ENCODE measurements at places on chromosomes 5 and 9. TPM values are rescaled to one million over a fixed set of nuclear protein-coding genes. Genes with fewer than 3 reads are reported as not detected.

DNA sequence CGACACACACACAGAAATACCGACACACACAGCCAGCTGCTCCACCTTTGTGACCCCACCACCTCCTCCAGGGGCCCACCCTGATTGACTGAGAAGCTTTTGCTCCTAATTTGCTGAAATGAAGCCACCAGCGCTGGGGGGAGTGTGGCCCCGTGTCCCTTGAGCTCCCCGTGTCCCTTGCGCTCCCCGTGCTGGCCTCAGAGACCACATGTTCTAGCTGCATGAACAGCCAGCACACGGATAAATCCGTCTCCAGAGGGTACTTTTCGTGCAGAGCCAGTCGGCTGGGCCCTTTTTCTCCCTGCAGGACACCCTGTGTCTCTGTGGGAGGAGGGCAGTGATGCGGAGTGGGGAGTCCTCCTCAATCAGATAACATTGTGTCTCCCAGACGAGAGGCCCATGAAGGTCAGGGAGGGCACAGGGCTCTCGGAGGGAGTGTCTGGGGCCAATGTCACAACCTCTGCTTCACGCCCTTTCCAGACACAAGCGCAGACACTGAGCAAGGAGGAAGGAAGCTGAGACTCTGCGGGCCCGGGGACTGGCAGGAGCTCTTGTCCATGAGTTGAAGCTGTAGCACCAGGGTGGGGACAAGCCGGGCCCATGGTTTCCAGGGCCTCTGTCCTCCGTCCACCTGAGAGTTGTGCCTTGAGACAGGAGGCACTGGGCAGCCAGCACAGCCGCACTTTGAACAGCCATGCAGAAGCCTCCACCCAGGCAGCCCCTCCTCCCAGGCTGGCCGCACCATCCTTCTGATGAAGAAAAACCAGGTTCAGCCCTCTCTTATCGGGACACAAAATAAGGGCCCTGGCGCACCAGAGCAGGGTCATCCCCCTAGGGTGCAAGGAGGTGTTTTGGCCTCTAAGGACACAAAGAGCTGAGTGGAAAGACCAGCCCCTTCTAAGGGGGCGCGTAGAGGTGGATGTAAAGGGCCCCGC is 36.4 kb upstream of the SLC6A19 start:
- no peak for DNase-seq

DNA sequence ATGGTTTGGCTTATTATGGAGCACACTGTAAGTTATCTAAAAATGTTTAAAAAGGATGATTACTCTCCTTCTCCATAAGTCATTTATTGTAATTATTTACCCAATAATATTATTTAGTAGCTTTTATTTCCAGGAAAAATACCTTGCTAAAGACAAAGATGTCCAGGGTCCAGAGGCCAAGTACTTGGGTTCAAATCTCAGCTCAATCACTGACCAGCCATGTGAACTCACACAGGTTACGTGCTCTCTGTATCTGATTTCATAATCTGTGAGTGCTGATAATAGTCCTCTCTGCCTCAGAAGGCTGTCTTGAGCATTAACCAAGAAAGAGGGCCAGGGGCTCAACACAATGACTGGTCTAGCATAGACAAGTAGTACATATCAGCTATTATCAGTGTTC is 27.0 kb downstream of the ALDH1A1 start:
- DNase-seq, result no peak

DNA sequence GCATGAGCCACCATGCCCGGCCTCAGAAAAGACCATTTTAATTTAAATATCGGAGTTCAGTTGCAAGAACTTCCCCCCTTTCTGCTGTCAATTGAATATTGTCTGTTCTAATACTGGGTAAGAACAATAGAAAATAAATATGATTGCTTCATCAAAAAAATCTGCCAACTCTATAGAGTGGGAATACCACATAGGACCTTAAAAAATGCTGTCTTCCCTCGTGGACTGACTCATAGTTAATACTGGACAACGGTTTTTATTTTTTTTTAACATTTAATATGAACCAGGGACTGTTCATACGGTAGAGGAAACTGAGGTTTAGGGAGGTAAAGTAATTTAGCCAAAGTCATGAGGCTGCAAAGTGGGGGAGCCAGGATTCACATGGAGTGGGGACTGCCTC is 9.7 kb downstream of the ZNF462 start:
- no peak for DNase-seq

The POLR3G gene
- 18.4 TPM for total RNA-seq

GRCh38 chr5:127599320-127599719 is 49.6 kb upstream of the CTXN3 start:
- no peak for DNase-seq

DNA sequence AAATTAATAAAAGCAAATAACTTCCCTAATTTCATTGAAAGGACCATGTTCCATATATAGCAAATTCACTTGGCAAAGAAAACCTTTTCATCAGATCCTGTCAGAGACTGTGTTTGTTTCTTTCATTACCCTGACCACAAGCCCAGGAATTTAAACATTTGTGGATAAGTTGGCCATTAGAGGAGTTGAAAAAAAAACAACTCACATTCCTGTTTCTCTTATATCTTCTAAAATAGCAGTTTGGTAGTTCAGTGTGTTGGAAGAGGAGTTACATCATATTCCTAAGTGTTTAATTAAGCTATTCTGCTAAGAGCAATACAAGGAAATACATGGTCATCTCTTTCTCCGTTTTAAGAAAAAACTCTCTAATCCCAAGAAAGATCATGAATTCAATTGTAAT is 505.6 kb downstream of the TLE1 start:
- no peak for DNase-seq

- DNase-seq, result no peak
Observed at GRCh38 chr5:775961-776861, 8.3 kb downstream of the ZDHHC11B start.

DNA sequence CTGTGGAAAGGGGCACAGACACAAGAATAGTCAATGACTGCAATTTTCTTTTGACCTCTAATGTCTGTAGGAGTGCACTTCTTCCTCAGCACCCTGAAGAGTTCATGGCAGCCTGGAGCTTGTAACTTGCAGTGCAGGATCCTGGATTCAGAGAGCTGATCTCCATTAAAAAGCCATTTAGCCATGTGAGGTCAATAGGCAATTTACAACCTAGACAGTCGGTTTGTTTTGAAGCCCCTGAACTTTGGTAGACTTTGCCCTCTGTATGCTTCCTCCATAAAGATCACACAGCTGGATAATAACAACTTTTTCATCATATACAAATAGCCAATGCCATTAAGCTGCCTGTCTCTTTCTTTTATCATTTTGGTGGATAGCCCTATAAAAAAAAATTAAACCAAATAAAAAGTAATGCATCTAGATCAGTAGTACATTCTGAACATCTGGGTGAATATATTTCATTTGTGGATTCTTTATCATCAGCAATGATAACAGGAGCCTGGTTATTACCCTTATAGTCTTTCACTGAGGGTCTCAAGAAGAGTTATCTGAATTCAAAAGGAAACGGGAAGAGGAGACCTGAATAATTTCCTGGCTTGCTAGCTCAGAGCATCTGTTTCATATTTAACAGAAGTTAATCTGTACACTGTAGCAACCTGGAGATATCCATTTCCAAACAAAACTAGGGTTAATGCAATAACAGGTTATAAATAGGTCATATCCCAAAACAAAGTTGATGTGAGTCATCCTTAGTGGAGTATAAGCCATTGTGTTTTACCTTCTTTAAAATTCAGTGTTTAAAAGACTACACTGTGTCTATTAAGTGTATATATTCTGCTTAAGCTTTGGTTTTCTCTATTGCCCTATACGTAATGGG is 193.8 kb upstream of the ACTBL2 start:
- no peak for DNase-seq

The TAF11L5 gene
- total RNA-seq, result not detected

DNA sequence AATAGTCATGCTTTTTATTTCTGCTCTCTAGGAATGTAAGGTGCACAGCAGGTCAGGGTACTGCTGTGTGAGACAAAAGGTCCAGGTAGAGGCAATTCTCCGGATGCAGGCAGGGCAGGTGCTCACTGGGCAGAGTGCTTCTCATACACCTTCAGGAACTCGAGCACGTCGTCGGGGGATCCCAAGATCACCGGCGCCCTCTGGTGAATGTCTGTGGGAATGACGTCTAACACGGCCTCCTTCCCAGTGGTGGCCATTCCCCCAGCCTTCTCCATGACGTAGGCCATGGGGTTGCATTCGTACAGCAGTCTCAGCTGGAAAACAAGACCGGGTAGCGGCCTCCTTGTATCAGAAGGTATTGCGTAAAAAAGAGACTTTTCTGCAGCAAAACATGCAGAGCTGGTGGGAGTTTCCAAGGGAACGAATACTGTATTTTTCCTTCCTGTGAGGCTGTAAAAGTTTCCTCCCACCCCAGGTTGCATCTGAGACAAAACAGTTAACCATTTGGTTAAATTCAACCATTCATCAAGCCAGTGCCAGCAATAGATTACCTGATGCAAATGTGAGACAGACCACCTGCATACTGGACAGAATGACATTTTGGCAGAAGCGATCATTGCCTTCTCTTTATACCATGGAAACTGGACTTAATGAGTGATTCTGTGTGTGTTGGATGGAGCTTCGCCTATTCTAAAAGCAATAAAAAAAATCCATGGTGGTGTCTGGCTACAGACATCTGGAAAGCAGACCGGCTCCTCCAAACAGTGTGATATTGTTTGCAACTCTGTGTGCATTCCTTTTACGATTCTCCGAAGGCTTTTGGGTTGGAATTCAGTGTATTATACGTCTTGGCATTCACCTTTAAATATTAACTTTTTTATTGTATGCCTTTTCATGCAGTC is 9.9 kb upstream of the FBP2 start:
- peak; percentile 87 for DNase-seq

DNA sequence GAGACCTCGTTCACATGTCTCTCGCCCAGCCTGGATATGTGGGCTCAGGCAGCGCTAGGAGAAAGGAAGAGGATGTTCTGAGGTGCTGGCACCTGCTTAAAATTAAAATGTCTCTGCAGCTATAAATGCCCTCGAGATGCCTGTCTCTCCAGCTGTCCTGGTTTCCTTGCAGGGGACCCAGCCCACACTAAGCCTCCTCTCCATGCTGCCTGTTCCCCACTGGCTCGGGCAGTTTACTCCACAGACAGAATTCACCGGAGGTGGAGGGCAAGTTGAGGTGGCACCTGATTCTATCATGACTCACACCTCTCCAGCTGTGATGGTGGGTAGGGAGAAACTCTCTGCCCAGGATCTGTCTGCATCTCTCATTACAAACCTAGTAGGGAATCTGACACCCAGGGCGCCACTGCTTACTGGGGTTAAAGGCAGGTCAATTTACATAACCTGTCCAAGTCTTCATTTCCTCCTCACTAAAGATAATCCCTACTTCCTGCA is 420.9 kb downstream of the SPOCK1 start:
- DNase-seq, result no peak

The SARDH gene
- 7.8 TPM for total RNA-seq

- no peak for DNase-seq
Observed at GRCh38 chr9:97910357-97910756, 11.9 kb downstream of the TRMO start.

The KIF20A gene
- 76.3 TPM for total RNA-seq

The PCDHGB2 gene
- total RNA-seq, result 0.18 TPM

- DNase-seq, result no peak
Observed at GRCh38 chr5:96404191-96404867, 28.7 kb downstream of the PCSK1 start.

The SPATA6L gene
- total RNA-seq, result 0.30 TPM

DNA sequence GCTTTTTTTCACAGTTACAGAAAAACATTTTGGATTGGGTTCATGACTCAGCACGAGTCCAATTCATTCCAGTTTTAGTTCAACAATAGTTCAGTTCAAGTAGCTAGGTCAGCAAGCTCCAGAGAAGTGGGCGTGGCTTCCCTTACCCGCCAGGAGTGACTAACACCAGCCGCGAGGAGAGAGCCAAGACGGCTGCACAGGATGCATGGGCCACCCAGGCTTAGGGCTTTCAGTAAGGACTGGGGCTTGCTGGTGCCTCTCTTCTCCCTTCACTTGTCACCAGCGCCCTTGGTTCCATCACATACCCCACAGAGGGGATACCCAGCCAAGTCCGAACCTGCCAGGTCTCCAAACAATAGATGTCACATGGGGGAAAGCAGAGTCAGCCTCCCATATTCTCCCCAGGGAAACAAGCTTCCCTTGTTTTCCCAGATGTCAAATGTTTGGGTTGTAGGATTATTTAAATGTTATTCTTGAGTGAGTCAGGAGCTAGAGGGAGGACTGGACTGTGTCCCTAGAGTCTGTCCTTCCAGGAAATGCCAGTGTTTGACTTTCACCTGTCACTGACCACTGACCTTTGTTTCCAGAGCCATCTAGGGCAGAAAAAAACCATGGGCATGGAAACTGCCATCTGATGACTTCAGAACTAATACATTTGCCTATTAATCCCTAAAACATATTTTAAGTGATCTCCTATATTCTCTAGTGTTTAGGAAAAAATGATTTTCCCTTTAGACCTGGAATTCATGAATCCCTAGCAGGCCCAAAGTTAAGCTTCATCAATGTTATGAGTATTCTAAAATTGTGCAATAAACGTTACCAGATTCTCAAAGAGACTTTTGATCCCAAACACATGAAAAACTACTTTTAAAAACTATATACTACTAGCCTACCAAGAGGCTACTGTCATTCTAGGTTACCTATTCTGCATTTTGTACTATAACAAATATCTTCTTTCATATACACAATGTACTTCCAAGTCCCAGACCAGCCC is 51.9 kb downstream of the NIPAL4 start:
- DNase-seq, result peak; percentile 72

DNA sequence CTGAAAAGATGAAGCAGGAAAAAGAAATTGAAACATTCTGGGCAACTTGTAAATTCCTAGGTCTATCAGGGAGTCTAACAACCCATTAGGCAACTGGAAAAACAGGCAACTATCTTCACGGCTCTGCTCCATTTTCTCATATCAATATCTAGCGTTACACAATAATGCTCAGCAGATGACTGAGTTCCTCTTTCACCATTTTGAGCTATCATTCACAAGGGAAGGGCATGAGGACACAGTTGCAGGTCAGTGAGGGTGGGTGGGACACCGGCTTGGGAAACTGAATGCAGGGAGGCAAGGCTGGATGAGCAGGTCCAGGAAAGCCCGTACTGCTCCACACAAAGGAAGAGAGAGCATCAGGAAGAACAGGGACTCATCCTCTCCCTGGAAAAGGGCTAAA is 67.0 kb downstream of the FRMD3 start:
- no peak for DNase-seq

DNA sequence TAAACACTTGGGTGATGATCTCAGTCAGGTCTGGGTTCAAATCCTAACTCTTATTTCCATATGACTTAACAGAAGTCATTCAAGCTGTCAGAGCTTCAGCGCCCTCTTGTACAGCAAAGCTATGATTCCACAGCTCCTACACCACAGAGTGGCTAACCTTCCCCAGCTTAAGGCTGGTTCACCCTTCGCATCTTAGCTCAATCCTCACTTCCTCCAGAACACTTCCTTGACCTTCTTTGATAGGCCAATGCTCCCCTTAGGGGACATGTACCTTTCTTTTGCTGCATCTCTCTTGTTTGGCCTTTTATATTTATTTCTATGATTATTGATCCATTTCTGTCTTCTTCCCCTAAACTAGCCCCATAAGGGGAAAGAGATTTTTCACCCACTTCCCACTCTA is 57.0 kb downstream of the RASEF start:
- DNase-seq, result no peak

GRCh38 chr5:168047669-168048111 is 243.8 kb upstream of the WWC1 start:
- DNase-seq, result no peak
